Cortex of kidney (tissue), 1 donor: ENCODE measurements at places on chromosomes 1 and 21.

DNA sequence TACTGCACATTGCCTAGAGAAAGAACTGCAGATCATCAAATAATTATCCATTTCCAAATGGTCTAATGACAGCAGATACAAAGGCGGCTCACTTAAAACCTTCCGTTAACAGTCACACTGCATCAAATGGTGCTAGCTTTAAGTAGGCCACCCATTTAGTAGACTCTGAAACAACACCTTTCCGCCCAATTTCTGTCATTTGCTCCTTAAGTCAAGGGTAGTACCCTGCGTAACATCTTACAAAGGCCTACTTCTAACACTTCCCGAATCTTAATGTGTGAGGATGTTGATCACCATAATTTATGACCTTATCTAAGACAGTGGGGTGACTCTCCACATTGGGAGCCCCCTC, 692 bp upstream of the RALGPS2 start:
- DNase-seq: no peak

DNA sequence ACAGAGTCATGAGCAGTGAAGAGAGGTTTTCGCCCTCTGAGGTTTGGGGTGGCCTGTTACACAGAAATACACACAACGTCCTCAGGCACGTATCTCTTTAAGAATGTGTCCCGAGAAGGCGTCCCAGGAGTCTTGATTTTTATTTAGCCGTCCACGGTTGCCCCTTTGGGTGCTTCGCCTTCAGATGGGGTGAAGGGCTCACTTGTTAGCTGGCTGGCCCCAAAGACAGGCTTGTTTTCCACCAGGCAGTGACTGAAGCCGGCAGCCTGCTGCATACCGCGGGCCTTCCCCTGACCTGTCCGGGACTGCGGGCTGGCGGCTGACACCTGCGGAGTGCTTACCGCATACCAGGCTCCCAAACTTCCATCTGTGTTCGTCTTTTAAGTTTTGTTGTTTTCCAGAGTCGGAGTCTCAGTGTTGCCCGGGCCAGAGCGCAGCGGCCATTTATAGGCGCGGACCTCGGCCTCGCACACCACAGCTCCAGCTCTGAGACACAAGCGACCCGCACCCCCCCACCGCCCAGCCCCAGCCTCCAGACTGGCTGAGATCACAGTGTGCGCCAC, 1.6 kb upstream of the ADARB1 start:
- no peak for DNase-seq

DNA sequence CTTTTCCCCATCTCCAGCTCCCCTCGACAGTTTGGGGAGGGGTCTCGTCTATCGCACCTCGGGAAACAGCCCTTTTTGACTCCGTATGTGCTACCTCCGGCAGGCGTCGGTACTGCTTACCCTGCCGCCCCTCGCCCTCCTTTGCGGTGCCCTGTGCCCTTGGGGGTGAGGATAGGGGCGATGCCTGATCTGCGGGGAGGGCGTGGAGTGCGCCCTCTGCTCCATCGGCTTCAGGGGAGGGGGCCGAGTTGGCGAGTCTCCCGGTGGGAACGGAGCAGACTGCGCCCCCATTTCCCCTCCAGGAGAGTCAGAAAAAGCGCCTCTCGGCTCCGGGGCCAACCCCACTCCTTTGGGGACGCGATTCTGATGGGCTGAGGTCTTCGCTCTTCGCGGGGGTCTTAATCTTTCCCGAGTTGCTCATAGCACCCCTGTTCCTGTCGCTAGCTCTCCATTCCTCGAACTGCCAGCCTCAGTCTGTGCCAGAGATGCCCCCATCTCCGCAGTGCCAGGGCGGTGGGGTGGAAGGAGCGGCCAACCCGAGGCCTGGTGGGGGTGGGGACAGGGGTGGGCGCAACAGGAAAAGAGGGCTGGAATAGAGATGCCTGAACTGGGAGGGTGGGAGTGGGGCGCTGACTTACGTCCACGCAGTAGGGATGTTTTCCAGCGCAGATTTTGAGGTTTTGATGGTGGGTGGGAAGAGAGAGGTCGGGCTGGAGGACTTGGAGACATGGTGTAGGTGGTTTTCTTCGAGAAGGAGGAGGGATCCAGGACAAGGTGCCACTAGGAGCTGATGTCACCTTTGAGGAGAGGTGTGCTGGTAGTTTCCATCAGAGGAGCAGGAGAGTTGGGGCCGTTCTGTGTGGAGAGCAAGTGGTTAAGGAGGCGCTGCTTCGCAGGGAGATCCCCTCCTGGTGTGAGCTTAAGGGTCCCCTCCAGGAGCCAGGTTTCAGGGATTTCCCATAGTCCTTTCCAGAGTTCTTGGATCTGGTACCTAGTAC, 674 bp downstream of the PPFIA4 start:
- no peak for DNase-seq

GRCh38 chr1:234262754-234263105, 110.5 kb upstream of the COA6 start:
- no peak for DNase-seq

GRCh38 chr1:166695115-166695514, 144.2 kb upstream of the POGK start:
- no peak for DNase-seq

GRCh38 chr1:68819190-68819829, 322.4 kb upstream of the DEPDC1 start:
- no peak for DNase-seq

DNA sequence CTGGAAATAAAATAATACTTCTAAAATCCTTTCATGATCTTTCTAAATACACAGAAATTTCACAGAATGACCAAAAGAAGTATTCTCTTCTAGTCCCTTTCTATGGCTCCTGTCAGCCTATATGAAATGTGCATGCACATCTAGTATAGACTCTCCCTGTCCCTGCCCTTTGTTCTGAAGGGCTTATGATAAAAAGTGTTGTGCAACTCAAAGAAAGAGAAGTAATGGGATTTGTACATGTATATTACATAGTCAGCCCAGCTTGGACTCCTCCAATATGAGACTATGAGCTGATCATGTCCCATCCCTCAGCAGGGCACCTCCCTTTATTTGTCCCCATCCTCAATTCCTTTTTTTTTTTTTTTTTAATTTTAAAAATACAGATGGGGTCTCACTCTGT, 42.1 kb upstream of the LAX1 start:
- no peak for DNase-seq

GRCh38 chr1:208202333-208202995, 41.7 kb downstream of the PLXNA2 start:
- DNase-seq: no peak

DNA sequence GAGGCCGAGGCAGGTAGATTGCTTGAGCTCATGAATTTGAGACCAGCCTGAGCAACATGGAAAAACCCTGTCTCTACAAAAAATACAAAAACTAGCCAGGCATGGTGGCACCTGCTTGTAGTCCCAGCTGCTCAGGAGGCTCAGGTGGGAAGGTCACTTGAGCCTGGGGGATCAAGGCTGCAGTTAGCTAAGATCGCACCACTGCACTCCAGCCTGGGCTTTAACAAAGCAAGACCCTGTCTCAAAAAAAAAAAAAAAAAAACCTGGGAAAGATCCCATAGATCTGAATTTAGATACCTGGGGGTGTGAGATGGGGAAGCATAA, 32.9 kb downstream of the NIBAN1 start:
- DNase-seq: no peak

GRCh38 chr1:207021876-207022596, 10.5 kb downstream of the C1orf116 start:
- DNase-seq: no peak

DNA sequence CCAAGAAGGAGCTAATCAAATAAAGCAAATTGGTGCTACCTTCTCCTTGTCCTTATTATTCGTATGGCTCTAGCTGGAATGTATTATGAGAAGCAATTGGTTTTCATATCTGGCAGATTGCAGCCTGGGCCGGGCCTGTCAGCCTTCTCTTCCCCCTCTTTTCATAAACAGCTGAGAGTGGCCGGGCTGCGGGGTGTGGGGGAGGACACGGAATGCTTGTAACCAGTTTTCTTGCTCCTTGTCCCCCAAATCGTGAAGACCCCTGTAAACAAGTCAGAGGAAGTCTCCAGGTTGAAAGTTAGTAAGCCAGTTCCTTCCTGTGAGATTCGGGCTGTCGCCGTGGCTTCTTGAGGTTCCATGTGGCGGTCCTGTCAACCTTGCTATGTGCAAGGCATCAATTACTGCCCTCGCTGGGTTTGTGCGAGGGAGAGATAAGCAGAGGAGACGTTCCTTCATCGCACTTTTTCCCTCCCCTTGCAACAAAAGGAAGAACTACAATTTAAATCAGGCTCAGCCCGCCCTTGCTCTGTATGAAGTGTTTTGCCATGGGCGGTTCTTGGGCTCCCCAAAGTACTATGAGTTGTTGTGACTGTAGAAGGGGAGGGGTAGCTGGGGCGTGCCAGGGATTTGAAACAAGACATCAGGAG, 450.7 kb downstream of the CAMTA1 start:
- no peak for DNase-seq

DNA sequence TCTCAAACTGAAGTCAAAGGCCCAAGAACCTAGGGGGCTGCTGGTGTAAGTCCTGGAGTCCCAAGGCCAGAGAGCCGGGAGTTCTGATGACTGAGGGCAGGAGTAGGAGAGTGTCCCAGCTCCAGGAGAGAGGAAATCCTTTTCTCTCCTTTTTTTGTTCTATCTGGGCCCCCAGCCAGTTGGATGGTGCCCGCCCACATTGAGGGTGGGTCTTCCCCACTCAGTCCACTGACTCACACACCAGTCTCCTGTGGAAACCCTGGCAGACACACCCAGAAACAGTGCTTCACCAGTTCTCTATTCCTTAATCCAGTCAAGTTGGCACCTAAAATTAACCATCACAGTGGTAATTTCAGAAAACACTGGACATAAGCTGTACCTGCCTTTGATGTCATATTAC, 12.7 kb upstream of the WDR26 start:
- DNase-seq: no peak

DNA sequence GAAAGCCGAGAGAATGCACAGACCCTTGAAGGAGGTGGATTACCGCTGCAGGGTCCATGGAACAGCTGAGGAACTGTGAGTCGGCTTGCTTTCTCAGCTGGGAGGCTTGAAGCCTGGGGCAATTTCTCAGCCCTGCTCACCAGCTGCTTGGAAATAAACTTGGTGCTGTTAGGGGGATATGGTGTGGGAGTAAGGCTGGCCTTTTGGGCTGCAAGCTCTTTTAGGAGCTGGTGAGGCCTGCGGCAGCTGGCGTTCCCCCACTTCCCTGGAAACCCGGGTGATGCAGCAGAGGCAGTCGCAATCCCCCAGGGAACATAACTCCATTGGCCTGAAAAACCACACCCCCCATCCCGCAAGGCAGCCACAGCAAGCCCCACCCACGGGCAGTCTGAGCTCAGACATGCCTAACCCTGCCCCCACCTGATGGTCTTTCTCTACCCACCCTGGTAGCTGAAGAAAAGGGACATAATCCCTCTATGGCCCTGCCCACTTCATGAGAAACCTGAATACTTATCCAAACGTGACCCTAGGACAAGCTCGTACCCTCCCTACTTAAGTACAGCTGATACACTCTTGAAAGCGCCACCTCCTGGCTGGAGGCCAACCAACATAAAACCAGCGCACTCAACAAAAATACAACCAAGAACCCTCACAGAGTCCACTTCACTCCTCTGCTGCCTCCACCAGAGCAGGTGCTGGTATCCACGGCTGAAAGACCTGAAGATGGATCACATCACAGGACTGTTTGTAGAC, 1995.8 kb downstream of the NCAM2 start:
- no peak for DNase-seq

DNA sequence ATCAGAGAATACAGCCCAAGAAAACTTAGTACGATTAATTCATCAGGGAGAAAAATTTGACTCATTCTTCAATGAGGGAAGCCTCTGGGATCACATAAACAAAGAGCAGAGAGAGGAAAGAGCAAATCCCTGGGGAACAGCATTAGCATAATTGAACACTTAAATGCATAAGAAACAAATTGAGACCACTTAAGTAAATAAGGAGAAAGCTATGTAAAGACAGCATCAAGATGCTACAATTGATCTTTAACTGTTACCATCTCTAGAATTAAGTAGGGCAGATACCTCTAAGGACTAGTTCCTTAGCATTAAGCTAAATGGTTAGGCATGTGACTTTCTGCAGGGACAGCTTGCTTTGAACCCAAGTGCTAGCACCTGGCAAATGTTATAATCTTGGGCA, 265.1 kb upstream of the NEGR1 start:
- no peak for DNase-seq

- no peak for DNase-seq
Measured at GRCh38 chr1:26097696-26098095, 13.9 kb upstream of the PDIK1L start.

DNA sequence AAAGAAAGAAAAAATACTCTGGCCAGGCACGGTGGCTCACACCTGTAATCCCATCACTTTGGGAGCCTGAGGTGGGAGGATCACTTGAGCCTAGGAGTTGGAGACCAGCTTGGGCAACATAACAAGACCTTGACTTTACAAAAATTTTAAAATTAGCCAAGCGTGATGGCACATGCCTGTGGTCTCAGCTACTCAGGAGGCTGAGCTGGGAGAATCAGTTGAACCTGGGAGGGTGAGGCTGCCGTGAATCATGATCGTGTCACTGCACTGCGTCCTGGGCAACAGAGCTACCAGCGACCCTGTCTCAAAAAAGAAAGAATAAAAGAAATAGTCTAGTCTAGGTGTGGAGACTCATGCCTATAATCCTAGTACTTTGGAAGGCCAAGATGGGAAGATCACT, 22.3 kb downstream of the RRP1B start:
- DNase-seq: no peak

DNA sequence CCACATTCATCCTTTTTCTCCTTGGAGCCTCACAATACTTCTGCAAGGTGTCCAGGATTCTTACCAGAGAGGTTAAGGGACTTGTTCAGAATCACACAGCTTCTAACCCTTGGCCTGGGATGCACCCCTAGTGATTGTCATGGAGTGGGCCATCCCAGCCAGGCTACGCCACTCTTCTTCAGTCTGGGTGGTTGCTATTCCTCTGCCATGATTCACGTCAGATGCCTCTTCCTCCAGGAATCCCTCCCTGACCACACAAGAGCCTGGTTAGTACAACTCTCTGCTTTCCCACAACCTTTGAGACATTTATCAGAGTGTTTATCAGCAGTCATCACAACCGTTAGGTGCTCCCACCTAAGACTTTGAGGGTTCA, 121.8 kb downstream of the EPHB2 start:
- DNase-seq: no peak
